ENCODE measurements at places on chromosomes 7 and 10. TPM values are rescaled to one million over a fixed set of nuclear protein-coding genes. Genes with fewer than 3 reads are reported as not detected.

- no peak for DNase-seq
These were observed 41.8 kb upstream of the ZNF488 start for GRCh38 chr10:47425813-47426419.

GRCh38 chr10:128959746-128960145, 507.3 kb upstream of the MGMT start:
- DNase-seq = no peak

DNA sequence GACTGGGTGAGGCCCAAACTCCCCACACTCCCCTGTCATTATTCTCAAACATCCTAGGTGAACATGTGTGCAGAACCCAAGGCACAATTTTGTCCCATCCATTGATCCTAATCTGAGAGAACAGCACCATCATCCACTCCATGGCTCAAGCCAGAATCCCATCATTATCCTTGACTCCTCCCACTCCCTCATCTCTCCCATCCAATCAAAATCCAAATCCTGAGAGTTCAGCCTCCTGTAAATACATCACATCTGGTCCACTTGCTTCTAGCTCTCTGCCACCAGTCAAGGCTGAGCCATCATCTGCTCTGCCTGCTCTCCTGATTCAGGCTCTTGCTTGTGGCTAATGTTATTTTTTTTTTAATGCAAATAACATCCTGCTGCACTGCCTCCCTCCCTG, 75.9 kb upstream of the SLF2 start:
- no peak for DNase-seq

DNA sequence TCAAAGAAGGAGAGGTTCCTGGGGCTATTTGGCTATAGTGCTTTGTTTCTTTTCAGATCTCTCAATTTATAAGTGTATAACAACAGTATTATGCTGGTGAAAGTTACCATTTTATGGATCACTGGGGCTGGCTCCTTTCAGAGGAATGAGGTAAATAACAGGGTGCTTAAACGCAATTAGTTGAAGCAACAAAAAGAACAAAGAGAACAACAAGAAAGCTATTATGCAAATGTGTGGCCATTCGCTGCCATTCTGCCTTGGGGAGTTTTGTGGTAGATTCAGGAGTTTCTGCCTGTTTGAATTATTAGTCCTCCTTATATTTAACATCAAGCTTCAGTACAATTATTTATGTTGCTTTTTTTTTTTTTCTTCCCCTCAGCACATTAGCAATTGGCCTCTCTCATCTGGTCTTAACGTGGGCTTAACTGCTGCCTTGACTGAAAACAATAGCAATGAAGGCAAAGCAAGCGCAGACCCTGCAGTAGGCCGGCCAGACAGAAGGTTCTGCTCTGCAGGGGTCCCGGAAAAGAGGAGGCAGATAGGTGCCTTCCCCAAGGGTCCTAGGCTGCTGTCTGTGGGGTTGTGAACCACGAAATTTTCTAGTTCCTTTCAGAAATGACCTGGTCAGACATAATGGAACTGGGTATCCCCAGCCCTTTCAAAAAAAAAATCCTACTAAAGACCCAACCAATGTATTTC, 339.9 kb upstream of the PODXL start:
- DNase-seq = no peak

DNA sequence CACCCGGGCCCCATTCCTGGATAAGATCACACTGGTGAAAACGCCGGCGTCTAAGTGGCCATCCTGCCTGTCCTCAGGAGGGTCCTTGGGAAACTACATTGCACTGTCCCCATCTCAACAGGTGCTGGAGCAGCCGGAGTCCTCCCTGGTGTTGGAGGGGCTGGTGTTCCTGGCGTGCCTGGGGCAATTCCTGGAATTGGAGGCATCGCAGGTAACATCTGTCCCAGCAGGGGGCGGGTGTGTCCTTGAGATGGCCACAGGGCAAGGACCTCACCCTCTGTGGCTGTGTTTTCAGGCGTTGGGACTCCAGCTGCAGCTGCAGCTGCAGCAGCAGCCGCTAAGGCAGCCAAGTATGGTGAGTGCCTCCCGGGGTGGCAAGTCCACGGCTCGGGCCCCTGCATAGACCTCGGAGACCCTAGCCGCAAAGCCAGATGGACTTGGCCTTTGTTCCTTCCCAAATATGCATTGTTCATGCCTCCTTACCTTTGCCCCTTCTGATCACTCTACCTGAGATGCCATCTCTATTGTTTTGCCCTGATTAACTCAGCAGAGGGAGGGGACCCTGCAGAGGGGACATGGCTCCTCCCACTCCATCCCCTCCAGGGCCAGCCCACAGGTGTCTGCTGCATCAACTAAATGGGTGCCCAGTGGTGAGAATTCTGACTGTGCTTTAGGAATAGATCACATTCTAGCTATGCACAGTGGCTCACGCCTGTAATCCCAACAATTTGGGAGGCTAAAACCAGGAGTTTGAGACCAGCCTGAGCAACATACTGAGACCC, 23.8 kb downstream of the ELN start:
- DNase-seq = no peak

DNA sequence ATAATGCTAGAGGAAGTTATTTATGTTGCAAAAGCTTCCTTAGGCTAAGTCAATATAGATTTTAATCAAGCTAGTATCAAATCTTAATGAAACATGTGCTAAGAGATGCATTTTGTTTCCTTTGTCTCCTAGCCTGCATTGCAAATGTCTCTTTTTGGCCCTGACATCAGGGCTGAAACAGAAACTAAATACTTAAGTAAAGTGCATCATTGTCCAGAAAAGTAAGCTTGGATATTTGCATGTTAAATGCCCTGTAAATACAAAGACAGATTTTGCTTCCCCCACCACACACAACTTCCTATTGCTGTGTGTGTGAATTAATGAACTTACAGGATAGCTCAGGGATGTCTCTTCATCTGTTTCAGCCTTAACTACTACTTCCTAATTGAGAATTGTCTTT, 10.0 kb upstream of the STAMBPL1 start:
- DNase-seq = no peak

- DNase-seq = no peak
These were observed 113.9 kb downstream of the ITGA8 start for GRCh38 chr10:15605740-15606369.

The FBXO24 gene
- 4.9 TPM for total RNA-seq

The CABCOCO1 gene
- total RNA-seq = not detected

The RTKN2 gene
- not detected for total RNA-seq

All from uterus (tissue), 4 donors.